Right cardiac atrium (tissue), 5 donors: ENCODE measurements at places on chromosomes 4 and X. TPM values are rescaled to one million over a fixed set of nuclear protein-coding genes. Genes with fewer than 3 reads are reported as not detected.
A peak's percentile ranks its signal among the peaks of the same experiment; 100 is the strongest.

Gene CYBB
- 21.9 TPM for total RNA-seq

Gene SPANXN3
- not detected for total RNA-seq

DNA sequence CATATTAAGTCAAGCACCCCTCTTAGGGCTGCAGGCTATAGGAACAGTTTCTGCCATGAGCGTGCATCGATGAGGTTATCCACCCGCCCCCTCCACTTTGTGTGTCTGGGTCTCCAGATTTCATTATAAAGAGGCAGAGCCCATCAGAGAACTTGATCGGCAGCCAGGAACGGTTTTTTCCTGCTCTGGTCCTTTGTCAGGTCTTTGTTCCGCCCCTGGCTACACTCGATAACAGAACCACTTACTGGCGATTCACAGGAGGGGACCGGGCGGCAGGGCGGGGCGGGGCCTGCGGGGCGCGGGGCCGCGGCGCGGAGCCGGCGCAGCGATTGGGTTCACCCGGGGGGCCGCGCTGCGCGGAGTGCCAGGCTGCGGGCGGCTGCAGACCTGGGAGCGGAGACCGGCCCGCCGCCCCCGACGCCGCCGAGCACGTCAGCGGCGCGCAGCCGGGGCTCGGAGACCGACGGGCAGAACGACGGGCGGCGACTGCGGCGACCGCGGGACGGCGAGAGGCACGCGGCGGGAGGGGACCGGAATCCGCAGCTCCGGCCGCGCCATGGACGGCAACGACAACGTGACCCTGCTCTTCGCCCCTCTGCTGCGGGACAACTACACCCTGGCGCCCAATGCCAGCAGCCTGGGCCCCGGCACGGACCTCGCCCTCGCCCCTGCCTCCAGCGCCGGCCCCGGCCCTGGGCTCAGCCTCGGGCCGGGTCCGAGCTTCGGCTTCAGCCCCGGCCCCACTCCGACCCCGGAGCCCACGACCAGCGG is at the start of gene SLC10A4:
TSS of gene SLC10A4 (plus strand) at position 338 of the 771 bp plus-strand sequence. CDS start at position 557, 219 bp downstream.
- DNase-seq, result peak; percentile 50

DNA sequence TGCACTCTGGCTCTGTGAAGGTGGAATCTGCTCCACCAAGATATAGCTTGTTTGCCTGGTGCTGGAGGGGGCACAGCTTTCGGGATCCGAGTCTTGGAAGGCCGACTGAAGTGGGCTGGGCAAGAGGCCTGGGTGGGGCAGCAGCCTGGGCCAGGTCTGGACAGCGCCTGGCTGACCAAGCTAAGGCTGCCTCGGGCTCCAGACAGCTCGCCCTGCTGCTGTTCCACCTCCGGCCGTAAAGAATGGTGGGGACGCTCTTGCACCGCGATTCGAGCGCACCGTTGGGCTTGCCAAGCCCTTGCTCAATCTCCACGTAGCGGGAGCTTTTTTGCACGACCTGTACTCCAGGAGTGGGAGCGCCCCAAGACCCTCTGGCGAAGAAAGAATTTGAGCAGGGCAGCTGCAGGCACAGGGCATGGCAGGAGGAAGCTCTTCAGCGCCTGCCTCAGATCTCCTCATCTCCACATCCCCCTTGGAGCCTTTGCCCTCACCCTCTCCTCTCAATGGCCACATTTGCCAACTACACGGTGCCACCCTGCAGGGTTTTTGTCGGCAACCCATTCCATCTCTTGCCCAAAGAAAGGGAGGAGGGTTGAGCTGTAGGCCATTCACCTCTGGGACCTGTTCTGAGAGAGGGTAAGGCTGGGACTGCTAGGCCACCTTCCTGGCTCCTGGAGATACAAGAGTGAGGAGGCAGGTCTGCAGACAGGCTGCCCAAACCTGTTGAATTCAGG is 18.9 kb downstream of the CNGA2 start:
- DNase-seq, result peak; percentile 79

- DNase-seq, result no peak
Observed at GRCh38 chr4:5024673-5025072, 5.4 kb upstream of the CYTL1 start.

GRCh38 chr4:174626342-174627008 is 104.2 kb upstream of the HPGD start:
- DNase-seq, result no peak

- DNase-seq, result no peak
Observed at GRCh38 chr4:162560073-162560472, 396.3 kb upstream of the FSTL5 start.

DNA sequence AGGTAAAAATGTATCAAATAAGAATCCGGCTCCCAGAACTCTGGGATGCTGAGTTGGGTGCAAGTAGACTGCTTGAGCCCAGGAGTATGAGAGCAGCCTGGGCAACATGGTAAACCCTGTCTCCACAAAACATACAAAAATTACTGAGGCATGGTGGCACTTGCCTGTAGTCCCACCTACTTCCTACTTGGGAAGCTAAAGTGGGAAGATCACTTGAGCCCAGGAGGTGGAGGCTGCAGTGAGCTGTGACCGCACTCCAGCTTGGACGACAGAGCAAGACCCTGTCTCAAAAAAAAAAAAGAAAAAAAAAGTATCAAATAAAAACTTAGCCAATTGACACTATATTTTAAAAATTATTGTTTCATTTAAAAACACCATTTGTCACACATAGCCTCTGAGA is 84.4 kb downstream of the FBXW7 start:
- no peak for DNase-seq

DNA sequence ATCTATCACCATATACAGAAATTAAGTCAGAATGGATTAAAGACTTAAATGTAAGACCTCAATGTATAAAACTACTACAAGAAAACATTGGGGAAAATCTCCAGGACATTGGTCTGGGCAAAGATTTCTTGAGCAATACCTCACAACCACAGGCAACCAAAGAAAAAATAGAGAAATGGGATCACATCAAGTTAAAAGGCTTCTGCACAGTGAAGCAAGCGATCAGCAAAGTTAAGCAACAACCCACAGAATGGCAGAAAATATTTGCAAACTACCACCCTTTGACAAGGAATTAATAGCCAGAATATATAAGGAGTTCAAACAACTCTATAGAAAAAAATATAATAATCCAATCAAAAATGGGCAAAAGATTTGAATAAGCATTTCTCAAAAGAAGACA is 236.9 kb upstream of the EMCN start:
- DNase-seq, result no peak
